Kidney tubule cell (primary cell): ENCODE measurements at places on chromosomes 13 and 19.

- DNase-seq: no peak
These were observed 147.9 kb downstream of the PAN3 start for GRCh38 chr13:28286263-28286662.

DNA sequence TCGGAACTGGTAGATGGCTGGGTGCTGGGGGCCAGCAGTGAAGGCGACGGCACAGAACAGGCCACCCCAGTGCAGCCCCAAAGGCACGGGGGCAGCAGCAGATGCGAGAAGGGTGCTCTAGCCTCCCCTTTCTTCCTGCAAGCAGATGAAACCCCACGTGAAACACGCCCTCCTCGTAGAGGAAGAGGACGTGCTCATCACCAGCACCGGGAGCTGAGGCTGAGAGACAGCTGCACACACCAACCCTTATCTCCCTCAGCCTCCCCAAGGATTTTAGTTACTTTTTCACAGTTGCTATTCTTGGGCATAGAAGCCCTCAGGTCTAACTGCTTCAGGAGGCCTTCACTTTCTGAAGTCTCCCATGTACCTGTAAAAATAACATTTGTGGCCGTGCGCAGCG is 11.9 kb downstream of the ZNF787 start:
- no peak for DNase-seq

DNA sequence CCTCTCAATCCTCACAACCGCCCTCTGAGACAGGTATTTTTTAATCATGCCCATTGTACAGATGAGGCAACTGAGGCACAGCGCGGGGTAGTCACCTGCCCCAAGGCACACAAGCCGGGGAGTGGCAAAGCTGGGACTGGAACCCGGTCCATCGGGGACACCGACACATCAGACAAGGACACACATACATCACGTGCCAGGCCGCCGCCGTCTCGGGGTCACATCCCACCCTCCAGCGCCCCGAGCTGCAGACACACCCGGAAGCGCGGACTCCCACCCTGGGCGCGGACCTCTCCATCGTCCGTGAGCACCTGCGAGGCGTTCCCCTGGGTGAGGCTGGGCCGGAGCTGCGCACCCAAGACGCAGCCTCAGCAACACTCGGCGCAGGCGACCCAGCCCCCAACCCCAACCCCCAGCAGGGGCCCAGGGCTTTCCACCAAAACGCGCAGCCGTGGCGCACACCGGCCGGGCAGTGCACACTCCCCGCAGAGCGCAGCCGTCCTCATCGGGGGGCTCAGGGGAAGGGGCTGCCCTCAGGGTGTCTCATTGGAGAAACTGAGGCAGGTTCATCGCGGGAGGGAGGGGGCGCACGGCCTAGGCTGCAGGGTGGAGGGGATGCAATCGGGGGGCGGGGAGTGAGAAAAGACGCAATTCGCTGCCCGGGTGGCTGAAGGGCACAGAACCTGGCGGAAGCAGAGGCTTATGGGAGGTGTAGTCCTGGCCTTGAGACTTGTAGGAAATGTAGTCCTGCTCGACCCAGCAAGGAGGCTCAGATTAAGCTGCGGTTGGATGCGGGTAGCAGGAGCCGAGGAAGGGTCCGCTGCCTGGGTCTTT is 1.9 kb upstream of the LMTK3 start:
- DNase-seq: peak; percentile 67

DNA sequence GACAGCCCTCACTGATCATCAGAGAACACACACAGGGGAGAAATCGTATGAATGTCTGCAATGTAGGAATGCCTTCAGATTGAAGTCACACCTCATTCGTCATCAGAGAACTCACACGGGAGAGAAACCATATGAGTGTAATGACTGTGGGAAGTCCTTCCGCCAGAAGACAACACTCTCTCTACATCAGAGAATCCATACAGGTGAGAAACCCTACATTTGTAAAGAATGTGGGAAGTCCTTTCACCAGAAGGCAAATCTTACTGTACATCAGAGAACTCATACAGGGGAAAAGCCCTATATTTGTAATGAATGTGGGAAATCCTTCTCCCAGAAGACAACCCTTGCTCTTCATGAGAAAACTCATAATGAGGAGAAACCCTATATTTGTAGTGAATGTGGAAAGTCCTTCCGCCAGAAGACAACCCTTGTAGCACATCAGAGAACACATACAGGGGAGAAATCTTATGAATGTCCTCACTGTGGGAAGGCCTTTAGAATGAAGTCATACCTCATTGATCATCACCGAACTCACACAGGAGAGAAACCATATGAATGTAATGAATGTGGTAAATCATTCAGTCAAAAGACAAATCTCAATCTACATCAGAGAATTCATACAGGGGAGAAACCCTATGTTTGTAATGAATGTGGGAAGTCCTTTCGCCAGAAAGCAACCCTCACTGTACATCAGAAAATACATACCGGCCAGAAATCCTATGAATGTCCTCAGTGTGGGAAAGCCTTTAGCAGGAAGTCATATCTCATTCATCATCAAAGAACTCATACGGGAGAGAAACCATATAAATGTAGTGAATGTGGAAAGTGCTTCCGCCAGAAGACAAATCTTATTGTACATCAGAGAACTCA is 32.5 kb downstream of the ZNF567 start:
- no peak for DNase-seq

DNA sequence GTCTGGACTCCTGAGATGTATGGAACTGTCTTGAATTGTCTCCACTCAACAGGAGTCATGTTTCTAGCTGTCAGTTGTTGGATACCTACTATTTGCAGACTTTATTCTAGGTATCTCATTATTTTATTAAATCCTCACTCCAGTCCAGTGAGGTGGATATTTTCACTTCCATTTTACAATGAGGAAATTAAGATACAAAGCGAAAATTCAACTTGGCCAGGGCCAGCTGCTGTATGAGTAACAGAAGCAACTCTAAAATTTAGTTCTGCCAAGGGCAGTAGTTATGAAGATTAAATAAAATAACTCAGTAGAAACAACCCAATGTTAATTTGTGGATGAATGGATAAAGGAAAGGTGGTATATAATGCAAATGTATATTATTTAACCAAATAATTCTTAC is 12.6 kb upstream of the NDFIP2 start:
- DNase-seq: no peak
